ENCODE measurements at places on chromosomes 13 and 19.

- no peak for DNase-seq
These were observed 522.5 kb downstream of the DIAPH3 start for GRCh38 chr13:59641261-59641660.

DNA sequence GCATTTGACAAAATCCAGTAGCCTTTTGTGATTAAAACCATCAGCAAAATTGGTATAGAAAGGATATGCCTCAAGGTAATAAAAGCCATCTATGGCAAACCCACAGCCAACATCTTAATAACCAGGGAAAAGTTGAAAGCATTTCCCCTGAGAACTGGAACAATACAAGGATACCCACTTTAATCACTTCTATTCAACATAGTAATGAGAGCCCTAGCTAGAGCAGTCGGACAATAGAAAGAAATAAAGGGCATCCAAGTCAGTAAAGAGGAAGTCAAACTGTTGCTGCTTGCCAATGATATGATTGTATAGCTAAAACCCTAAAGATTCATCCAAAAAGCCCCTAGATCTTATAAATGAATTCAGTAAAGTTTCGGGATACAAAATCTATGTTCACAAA lies 1510.3 kb downstream of the PCDH9 start:
- no peak for DNase-seq

GRCh38 chr13:24071423-24072075 lies 89.0 kb upstream of the SPATA13 start:
- DNase-seq = no peak

- DNase-seq = no peak
These were observed 104.7 kb downstream of the MYCBP2 start for GRCh38 chr13:77222000-77222690.

GRCh38 chr19:41334793-41335192 lies 18.9 kb downstream of the TGFB1 start:
- DNase-seq = no peak

GRCh38 chr13:71770710-71771109 lies 96.3 kb downstream of the DACH1 start:
- no peak for DNase-seq

DNA sequence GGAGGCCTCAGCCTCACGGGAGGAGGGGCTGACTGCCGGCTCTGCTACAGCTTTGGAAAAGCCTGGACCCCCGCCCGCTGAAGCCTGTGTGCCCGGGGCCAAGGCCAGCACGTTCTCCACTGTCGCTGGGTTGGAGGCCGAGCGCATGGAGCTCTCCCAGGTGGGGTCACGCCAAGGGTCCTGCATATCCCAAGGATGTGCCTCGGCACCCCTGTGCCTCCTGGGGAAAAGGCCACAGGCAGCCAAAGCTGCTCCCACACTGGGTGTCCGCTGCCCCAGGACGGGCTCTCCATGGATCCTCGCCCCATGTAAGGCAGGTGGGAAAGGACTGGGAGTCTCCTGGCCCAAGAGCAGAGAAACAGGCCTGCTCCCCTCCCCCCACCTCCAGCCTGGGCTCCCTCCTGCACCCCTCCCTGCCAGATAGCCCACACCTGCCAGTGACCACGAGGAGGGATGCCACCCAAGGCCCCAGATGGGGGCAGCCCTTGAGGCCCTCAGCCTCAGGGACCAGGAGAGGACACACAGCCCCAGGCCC lies 64.0 kb downstream of the MLLT1 start:
- no peak for DNase-seq

Data from T follicular helper cell (primary cell).